Nephron progenitor cell (in vitro differentiated cells): ENCODE measurements at places on chromosomes 5 and 9.

- peaks cover 23% of the 10 kb centered on the region for H3K27me3 ChIP-seq
- no peak overlapping the region for H3K4me3 ChIP-seq
- peaks cover 23% of the 10 kb centered on the region for H3K4me1 ChIP-seq
- no peak for DNase-seq
Observed at GRCh38 chr5:76947082-76947503, 5.8 kb upstream of the CRHBP start.

GRCh38 chr9:107632216-107632615 lies 142.6 kb upstream of the KLF4 start:
- H3K4me3 ChIP-seq, result no peak overlapping the region
- H3K27me3 ChIP-seq, result peaks cover 40% of the 10 kb centered on the region
- no peak for DNase-seq
- H3K4me1 ChIP-seq, result peaks cover 66% of the 10 kb centered on the region
- no peak overlapping the region for H3K27ac ChIP-seq

DNA sequence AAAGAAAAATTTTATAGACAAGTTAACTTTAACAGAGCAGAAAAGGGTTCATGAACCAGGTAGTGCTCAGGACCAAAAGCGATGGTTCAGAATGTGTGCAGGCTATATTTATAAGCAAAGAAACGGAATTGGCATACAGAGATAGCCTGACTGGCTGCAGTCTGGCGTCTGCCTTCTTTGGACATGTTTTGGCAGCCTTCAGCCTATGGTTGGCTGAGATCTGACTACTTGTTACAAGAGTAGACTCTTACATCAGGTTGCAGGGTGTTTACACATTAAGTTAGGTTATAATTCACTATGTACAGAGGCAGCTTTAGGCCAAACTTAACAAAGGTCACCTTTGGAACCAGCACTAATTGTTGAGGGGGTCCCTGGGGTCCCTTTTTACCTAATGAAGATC lies 7.0 kb downstream of the NOP16 start:
- no peaks in the 10 kb centered on the region for H3K27me3 ChIP-seq
- no peak overlapping the region for H3K4me3 ChIP-seq
- H3K36me3 ChIP-seq, result peaks cover 50% of the 10 kb centered on the region
- H3K27ac ChIP-seq, result no peak overlapping the region

- no peak overlapping the region for H3K4me3 ChIP-seq
- no peak for DNase-seq
- H3K27ac ChIP-seq, result no peak overlapping the region
- peaks cover 8% of the 10 kb centered on the region for H3K27me3 ChIP-seq
Observed at GRCh38 chr5:143118222-143118621, 285.3 kb downstream of the NR3C1 start.
